Motor neuron (in vitro differentiated cells): ENCODE measurements at places on chromosomes 2 and 18. TPM values are rescaled to one million over a fixed set of nuclear protein-coding genes. Genes with fewer than 3 reads are reported as not detected.

The AGBL5 gene
- 35.9 and 38.4 TPM in 2 replicates for total RNA-seq

The RESP18 gene
- not detected in 2 replicates for total RNA-seq

The IL1A gene
- total RNA-seq: 0.09 TPM in 1 of 2 replicates, not detected in the other

The UGT1A1 gene
- total RNA-seq: 0.09 TPM in 1 of 2 replicates, not detected in the other

The ZBTB7C gene
- 4.3 and 4.6 TPM in 2 replicates for total RNA-seq

The TUBA3E gene
- 0.11 and 0.19 TPM in 2 replicates for total RNA-seq

The LIMS2 gene
- total RNA-seq: 1.2 and 2.1 TPM in 2 replicates

The SYT4 gene
- 0.28 TPM in 1 of 2 replicates, not detected in the other for total RNA-seq

The LINC00305 gene
- not detected in 2 replicates for total RNA-seq

The CYB5A gene
- total RNA-seq: 26.4 and 31.3 TPM in 2 replicates

The CCDC102B gene
- total RNA-seq: 5.9 and 7.8 TPM in 2 replicates

The BMP10 gene
- total RNA-seq: 0.24 and 0.58 TPM in 2 replicates
